ENCODE measurements at places on chromosomes 1 and 21.

GRCh38 chr1:62229468-62229867, 34.8 kb downstream of the L1TD1 start:
- no peak for DNase-seq

DNA sequence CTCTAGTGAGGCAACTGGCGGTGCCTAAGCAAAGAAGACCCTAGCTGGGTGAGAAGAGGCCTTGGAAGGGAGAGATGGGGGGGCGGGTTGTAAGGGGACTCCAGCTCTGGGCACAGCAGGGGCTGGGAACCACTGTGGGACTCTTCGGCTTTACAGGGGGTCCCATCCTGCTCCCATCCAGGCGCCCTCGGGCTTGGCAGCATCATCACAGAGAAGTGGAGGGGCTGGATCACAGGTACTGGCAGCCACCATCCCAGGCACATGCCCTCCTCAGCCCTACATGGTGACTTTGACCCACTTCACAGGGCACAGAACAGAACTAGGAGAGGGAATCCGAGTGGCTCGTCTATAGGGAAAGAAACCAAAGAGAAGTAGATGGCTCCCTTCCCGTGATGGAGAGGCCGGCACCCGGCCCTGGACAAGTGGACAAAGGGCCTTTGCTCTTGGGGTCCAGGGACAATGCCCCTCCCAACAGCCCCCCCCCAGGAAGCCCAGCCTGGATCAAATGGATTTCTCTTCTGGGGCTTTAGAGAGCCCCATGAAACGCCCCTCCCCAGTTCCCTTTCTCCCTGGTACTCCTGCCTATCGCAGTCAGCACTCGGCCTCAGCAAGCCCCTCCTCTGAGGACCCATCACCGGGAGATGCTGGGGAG, 54.0 kb upstream of the ECE1 start:
- DNase-seq = no peak

- no peak for DNase-seq
Observed at GRCh38 chr1:17292299-17293160, 15.5 kb upstream of the PADI4 start.

- no peak for DNase-seq
Observed at GRCh38 chr1:79373481-79374125, 367.1 kb upstream of the ADGRL4 start.

- DNase-seq = no peak
Observed at GRCh38 chr1:227549892-227550291, 13.5 kb upstream of the ZNF678 start.

GRCh38 chr1:185486346-185486745, 169.3 kb upstream of the IVNS1ABP start:
- DNase-seq = no peak
